ENCODE measurements at places on chromosomes 16 and 17. TPM values are rescaled to one million over a fixed set of nuclear protein-coding genes. Genes with fewer than 3 reads are reported as not detected.

GRCh38 chr16:78679546-78679945 lies 580.1 kb downstream of the WWOX start:
- DNase-seq: no peak

DNA sequence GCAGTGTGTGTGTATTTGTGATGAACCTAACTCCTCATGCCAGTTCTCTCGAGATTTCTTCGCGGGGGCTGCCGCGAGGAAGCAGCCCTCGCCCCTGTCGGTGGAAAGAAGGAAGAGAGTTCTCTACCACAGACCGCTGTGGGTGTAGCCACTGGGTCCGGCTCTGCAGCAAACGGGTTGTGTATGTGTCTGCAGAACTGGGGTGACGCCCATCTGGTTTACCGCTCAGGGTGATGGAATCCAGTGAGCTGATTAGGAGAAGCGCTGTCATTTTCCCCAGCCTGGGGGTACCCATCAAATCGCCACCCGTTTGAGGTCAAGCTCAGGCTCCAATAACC lies 7.7 kb downstream of the CORO6 start:
- DNase-seq: no peak

DNA sequence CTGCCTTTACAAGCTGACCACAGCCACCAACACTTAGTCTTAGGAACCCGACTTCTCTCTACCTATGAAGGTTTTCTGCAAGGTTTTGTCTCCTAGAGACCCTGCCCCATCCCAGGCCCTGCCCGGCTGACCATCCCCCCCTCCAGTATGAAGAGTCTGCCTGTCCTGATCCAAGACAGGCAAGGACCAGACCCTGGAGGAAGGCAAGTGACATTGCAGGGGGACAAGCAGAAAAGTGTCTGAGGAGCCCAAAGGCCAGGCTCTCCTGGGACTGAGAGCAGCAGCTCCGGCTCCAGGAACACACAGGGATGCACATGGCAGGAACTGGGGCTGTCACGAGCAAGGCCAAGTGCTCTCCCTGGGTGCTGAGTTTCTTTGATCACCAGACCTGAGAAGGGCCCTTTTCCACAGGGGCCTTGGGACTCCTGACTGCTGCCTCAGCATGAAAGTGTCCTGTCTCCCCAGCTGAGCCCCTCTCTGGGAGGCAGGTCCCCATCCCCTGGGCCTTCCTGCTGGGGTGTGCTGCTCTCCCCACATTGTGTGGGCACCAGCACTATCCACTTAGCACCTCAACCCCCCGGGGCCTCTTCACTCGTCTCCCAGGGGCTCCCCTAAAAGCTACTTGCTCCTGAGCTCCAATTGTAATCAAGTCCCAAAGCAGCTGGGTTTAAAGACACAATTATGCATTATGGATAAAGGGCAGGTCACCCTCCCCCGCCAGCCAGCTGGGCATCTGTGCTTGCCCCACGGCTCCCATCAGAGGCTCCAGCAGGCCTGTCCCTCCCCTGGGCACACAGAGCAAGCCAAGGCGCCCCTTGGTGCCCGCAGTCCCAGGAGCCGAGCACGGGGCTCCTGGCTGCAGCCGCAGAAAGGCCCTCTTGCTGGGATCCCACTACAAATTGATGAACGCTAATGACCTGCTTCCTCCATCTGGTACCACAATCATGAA lies 11.6 kb upstream of the CACNG4 start:
- no peak for DNase-seq

DNA sequence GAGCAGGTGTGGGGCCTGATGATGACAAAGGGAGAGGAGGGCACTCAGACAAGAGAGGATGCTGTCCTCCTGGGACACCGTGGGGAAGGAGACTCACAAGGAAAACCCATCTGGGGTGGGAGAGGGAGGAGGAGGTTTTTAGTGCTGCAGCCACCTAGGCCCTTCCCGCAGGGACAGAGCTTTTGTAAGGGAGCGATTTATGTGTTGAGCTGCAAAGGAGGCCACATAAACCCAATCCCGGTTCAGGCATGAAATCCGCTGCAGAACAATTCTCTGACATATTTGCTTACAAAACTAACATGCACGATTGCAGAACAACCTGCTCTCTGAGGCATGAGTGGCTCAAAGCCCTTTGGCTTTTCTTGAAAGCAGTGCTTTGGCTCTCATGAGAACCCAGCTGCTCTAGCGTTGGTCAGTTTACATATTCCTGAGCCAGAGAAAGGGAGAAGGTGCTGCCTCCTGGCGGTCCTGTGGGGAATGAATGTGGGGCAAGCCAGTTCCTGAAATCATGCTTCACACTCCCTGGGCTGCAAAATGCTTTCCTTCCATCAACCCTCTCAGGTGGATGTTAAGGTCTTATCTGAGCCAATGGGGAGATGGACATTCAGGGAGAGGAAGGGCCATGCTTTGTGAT lies 122.4 kb upstream of the NLRP1 start:
- peak; percentile 70 for DNase-seq

DNA sequence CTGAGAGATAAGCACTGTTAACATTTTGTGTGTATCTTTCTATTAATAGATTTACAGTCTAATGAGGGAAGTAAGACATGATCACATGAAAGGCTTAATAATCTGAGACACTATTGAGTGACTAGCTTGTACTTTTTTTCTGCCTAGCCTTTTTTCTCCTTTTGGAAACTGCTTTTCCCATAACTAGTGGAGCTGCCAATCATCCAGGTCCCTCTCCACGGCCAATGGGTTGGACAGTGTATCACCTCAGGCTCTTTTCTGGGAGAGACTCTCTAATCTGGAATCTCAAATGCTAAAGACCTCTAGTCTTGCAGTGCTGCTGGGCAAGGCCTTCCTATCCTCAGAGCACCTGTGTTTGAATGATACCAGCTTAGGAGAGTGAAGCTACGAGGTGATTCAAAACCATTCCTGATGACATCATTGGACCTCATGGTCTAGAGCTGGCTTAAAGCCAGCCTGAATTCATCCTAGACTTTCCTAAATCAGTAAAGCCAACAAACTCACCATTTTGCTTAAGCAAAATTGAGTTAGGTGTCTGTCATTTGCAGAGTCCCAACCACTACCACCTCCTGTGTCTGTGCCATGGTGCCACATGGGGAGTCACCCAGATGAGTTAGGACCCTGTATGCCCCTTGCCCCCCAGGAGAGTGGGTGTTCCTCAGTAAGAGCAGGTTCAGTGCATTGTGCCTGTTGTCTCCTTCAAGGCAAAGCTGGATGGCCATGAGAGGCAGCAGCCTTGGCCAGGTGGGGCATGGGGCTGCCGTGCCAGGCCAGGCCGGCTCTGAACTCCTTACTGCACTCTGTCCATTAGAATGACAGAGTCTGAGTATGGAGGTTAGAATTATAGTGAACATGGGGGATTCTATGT lies 62.9 kb downstream of the SPECC1 start:
- DNase-seq: no peak

DNA sequence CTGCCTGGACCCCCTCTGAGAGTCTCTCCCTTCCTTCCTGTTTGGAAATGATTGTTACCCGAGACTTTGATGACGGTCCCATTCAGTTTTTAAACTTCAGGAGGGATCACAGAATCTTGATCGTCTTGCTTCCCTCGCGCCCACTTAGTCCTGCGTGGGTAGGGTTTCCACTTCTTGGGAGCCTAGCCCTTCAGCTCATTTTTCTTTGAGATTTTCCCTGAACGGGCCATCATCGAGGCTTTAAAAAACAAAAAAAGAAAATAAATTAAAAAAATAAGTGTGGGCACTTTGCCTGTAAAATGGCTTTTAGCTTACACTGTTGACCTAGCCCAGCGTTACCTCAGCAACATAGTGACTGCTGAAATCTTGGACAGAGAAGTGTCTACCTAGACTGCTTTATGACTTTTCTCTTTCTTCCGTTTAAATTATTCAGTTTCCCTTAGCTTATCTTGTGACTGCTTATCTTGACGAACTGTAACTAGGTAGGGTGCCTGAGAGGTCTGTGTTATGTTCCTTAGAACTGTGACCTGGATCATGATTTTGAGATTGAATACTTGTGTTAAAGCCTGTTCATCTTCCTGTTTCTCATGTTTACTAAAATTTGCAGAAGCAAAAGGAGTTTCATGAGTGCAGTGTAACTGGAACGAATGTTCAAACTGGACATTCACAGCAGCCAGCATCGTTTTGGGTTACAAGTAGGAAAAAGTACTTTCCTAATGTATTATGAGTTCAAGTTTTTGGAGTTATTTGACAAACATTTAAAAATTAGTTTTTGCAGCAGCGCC lies 874 bp downstream of the WWP2 start:
- DNase-seq: peak; percentile 61

- DNase-seq: no peak
Observed at GRCh38 chr17:81417879-81418709, 22.8 kb downstream of the BAHCC1 start.

NPB gene
- total RNA-seq: 2.6 TPM

- DNase-seq: no peak
Observed at GRCh38 chr16:80936410-80936809, 70.3 kb downstream of the CMC2 start.

DNA sequence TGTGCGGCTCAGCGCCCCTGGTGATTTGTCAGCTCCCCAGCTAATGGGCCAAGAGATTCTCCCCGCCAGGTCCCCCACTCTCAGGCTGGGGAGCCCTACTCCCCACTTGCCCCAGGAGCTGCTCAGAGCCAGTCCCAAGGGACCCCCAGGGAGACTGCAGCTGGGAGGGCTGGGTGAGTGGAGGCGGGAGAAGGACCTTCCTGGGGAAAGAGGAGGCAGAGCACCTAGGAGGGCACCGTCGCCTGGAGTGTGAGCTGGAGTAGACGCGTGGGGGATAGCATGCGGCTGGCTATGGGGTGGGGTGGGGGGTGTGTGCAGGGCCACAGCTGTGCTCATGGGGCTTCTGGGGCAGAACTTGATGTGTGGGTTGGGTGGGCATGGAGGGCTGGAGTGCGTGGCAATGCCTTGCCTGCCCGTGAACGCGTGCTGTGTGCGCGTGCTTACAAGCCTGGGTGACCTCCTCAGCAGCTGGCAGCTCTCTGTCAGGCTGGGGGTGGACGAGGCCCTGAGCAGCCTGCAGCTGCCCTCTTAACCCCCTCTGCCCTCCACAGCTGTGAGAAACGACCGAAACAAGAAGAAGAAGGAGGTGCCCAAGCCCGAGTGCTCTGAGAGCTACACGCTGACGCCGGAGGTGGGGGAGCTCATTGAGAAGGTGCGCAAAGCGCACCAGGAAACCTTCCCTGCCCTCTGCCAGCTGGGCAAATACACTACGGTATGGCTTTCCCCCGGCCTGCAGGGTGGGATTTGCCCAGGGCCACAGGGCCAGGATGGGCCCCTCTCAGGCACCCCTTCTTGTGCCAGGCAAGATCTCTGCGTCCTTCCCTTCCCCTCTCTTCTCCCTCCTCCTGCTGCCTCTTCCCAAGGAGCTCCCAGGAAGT lies 12.9 kb downstream of the GJD3 start:
- peak; percentile 5 for DNase-seq

ZP2 gene
- total RNA-seq: 0.20 TPM

- DNase-seq: peak; percentile 9
Observed at GRCh38 chr16:23257682-23258081, 44.4 kb upstream of the SCNN1B start.

DNA sequence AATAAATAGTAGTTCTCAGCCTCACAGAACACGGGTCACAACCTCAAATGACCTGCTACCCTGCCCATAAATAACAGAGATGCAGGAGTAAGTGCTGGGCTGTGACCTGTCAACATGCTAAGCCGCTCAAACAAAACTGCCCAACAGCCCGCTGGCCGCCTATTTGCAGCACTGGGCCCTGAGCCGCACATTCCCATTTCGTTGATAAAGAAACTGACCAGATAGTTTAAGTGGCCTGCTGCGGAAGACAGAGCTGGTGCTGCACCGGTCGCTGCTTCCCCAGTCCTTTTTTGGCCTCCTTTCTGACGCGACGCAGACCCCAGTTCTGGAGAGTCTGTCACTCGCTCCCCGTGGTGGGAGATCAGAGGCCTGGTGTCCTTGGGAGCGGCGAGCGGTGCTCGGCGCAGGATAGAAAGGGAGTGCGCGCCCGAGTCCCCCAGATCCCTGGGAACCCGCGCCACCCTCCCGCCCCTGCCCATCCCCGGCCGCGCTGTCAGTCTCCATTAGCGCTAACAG lies 349 bp upstream of the SLC6A2 start:
- DNase-seq: no peak

DNA sequence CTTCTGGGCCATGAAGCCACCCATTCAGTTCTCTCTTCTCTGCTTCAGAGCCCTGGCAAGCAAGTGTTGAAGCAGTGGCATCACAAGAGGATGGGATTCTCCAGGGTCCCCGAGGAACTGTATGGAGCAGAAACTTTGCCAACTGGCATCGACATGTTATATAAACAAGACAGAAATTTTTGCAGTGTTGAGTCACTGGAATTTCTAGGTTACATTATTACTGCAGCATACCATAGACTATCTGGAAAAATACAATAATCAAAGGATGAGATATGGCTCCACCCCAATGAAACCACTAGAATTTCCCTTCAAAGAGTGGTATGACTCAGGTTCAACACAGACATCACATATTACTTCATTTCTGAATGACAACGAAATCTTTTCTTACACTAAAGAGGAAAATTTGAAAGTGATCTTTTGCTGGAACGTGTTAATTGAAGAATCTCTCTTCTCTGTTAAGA lies 343.0 kb upstream of the DYNLRB2 start:
- no peak for DNase-seq

- peak; percentile 82 for DNase-seq
Observed at GRCh38 chr16:24041834-24042631, 206.2 kb downstream of the PRKCB start.

DNA sequence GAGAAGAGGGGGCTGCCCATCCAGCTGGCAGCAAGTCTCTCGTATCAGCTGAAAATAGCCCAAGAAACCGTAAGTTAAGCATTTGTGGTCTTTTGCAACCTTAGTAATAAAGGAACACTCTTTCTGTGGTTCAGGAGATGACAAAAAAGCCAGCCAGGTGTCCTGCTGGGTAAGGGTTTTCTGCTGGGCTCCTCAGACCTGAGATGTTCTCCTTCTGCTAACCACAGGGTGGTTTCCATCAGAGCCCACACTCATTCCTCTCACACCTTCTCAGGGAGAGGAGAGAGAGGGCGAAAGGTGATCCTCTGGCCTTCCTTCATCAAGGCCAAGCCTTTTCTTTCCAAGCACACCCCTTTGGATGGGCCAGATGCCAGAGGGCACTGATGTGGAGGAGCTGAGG lies 70.7 kb downstream of the TEX14 start:
- DNase-seq: no peak

- no peak for DNase-seq
Observed at GRCh38 chr16:52874042-52874441, 178.7 kb downstream of the CHD9NB start.

BTBD17 gene
- 1.3 TPM for total RNA-seq

TSEN54 gene
- total RNA-seq: 30.4 TPM

ASIC2 gene
- 2.3 TPM for total RNA-seq

DNA sequence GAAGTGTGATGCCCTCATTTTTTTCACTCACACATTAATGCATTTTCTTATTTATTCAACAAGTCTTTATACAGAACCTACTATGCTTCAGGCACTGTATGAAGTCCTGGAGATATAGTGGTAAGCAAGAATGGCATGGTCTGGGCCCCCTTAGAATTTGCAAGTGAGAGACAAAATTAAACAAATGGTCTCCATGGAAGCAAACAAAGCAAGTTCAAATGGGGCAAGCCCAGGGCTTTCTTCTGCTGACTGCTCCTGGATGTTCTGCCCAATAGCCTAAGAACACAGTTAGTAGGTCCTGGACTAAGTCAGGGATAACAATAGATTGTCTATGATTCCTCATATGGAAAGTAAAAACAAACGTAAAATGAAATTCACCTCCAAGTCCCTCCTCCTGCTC lies 31.3 kb upstream of the DDX52 start:
- DNase-seq: no peak
